Umbilical cord (tissue), 2 donors: ENCODE measurements at places on chromosomes 16 and 17. TPM values are rescaled to one million over a fixed set of nuclear protein-coding genes. Genes with fewer than 3 reads are reported as not detected.

DNA sequence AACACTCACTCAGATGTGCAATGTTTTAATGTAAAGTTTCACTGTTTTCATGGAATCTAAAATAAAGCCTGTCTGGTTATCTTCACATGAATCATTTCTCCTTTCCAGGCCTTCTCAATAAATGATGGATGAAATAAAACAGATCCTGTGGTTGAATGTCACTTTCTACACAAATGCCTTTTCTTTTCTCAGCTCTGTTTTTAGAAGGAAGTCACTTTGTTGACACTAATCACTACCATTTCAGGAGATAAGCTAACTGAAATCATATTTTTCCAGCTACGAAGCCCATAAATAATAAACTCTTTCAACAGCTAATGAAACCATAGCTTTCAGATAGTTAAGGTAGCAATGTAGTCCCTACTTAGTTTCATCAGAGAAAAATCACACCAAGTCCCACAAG is 17.9 kb downstream of the NME2 start:
- DNase-seq: peak; percentile 63

DNA sequence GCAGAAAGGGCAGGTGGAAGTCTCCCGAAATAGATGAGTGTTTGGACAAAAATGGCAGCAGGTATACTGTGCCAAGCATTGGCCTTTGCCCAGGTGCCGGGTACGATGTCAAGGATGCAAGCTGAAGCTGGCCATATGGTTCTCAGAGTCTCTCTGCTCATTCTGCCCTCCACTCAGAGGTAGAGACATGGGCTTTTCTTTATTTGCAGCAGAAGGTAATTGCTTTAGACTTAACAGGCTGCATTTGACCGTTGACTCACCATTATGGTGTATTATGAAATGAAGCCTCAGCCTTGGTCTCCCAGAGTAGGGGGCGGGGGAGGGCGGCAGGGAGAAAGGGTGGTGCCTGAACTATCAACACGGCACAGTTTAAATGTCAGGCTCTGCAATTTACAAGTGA is 969.1 kb upstream of the EEF2KMT start:
- no peak for DNase-seq

GRCh38 chr17:70527364-70527888 is 358.1 kb downstream of the KCNJ2 start:
- DNase-seq: peak; percentile 12

- DNase-seq: no peak
Observed at GRCh38 chr17:7932483-7932891, 481 bp downstream of the CNTROB start.

DNA sequence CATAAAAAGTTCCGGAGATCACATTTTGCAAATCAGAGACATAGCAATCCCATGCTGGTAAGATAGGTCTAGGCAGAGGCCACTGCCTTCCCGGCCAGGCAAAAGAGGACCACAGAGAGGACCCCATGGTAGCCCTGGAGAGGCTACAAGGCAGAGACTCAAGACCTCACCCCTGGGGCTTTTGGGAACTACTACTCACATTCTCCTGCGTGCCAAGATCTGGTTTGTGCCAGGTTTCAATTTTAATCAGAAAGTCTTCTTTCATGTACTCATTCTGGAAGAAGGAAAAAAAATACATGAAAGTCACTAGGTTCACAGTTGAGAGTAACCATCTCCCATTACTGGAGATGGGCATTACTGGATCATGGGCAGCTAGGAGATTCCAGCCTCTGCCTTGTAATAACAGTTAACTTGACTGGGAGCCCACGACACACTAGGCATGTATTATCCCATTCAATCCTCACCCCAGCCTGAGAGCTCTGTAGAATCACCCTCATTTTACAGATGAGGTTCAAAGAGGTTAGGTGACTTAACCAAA is 21.2 kb downstream of the PITPNA start:
- no peak for DNase-seq

GRCh38 chr16:67137605-67138004 is 13.2 kb downstream of the B3GNT9 start:
- DNase-seq: no peak

ERN2 gene
- total RNA-seq: 5.8 TPM

NETO2 gene
- 14.7 TPM for total RNA-seq

PRSS33 gene
- total RNA-seq: 0.96 TPM

MLST8 gene
- 25.8 TPM for total RNA-seq

SEPTIN12 gene
- total RNA-seq: not detected

C17orf67 gene
- total RNA-seq: 0.48 TPM
